HEK293T (cell line): ENCODE measurements at places on chromosomes 3 and 15.

GRCh38 chr3:127955728-127956127, 40.7 kb downstream of the KBTBD12 start:
- no peak for DNase-seq

DNA sequence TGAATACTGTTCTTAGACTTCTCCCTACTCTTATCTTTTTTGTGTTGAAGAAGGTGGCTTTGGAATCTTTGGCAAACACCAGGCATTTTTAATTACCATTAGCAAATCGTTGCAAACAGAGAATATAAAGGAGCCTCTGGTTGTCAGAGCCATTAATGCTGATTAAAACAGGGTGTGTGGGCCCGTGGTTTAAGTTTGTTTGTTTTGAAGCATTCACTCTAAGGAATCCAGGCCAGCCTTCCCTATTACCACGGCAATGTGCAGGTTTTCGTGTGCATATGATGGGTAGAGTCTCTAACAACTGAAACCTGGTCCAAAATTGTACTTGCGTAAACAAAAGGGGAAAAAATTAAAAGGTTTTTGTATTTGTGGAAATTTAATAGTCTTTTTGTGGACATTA, 141.2 kb upstream of the GMNC start:
- no peak for DNase-seq

- DNase-seq: no peak
These were observed 54.6 kb upstream of the LIPC start for GRCh38 chr15:58377193-58377592.

DNA sequence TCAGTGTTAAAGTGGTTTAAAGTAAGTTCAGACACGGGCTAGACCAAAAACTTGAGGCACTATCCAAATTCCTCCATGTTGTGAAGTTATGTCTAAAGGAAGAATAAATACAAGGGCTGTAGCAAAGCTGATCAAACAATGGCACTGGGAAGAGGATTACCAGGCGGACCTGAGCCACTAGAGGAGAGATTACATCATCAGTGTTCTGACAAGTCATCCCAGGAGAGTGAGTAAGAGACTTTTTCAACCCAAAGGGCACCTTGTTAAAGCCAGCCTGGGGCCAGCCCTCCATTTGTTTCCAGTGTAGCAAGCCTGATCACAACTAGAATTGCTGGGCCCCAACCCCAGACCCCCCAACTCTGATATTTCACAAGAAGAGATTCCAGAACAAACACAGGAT, 166.9 kb downstream of the DCLK3 start:
- no peak for DNase-seq

DNA sequence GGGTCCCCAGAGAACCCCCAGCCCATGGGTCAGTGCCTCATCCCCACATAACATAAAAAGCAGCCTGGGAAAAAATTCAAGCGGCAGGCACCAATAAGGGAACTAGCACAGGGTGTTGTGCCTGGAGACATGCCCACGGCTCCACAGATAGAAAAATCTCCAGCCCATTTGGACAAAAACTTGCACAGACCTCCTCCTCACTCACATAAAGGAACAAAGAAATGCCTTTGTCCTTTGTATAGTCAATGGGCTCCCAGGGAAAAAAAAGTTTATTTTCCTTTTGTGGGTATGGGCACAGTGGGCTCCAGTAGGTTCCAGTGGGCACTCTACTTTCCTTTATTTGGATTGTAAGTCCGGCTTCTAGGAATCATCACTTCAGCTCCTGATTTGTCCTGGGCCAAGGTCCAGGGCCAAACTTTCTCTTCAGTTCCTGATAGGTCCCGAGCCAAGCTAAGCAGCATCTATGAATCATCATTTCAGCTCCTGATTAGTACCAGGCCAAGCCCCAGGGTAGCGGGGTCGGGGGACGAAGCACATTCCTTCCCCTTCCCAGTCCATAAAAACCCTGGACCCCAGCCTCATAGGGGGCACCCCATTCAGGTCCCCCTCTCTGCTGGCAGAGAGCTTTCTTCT, 1.6 kb upstream of the DNAH12 start:
- DNase-seq: no peak

- no peak for DNase-seq
These were observed 40.1 kb upstream of the DCLK3 start for GRCh38 chr3:36804295-36805055.

DNA sequence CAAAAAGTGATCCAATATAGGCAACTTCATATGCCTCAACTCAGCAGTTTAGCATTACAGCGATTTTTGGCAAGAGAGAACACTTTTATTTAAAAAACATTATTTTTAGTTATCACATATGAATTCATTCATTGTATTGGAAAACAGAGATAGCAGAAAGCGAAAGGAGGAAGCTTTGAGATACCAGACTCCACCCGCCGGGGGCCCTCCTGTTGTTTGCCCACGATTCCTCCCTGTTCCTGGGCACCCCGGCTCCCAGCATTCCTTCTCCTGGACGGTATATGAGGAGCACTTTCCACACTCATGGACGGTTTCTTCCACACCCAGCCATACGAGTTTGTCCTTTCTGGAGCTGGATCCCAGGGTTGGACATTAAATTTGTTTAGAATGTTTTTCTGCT, 18.2 kb downstream of the APBA2 start:
- no peak for DNase-seq

- no peak for DNase-seq
These were observed 103.8 kb upstream of the CHRM5 start for GRCh38 chr15:33864360-33865075.

GRCh38 chr3:27025718-27026117, 343.5 kb downstream of the NEK10 start:
- no peak for DNase-seq

- DNase-seq: no peak
These were observed 109.8 kb upstream of the C3orf80 start for GRCh38 chr3:160115387-160115786.
